ENCODE measurements at places on chromosomes 16 and 17. TPM values are rescaled to one million over a fixed set of nuclear protein-coding genes. Genes with fewer than 3 reads are reported as not detected.

DNA sequence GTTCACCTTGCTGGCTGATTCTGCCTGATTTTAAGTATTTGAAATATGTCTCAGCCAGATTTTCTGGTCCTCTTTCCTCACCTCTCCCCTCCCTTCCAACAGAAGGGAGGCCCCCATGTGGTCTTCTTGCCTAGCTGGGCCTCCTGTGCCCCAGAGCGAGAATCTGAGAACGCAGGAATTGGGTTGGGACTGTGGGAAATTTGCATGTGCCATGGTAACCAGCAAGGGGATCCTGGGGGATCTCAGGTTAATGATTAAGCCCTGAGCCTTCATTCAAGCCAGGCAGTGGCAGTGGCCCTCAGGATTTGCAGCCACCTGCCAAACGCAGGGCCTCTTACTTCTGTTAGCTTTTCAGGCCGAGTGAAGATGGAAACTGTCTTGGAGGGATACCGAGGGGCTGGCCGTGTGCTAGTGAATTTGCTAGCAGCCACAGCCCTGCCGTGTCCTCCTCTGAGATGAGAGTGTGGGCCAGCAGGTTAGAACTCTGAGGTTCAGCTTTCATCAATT, 40.2 kb downstream of the KSR1 start:
- H3K36me3 ChIP-seq: no peaks in the 10 kb centered on the region
- H3K27me3 ChIP-seq: no peaks in the 10 kb centered on the region
- no peak for DNase-seq
- H3K4me3 ChIP-seq: no peak overlapping the region
- H3K27ac ChIP-seq: peak overlapping the region; percentile 69
- peaks cover 48% of the 10 kb centered on the region for H3K4me1 ChIP-seq

GRCh38 chr16:2335286-2335895, 5.1 kb downstream of the ABCA3 start:
- no peak overlapping the region for H3K27ac ChIP-seq
- DNase-seq: peak; percentile 60
- H3K4me3 ChIP-seq: no peak overlapping the region

Gene FOXF1
- total RNA-seq: not detected

Gene KRTAP9-2
- total RNA-seq: not detected

All from osteocyte (in vitro differentiated cells).